ENCODE measurements at places on chromosomes 5 and 9.

DNA sequence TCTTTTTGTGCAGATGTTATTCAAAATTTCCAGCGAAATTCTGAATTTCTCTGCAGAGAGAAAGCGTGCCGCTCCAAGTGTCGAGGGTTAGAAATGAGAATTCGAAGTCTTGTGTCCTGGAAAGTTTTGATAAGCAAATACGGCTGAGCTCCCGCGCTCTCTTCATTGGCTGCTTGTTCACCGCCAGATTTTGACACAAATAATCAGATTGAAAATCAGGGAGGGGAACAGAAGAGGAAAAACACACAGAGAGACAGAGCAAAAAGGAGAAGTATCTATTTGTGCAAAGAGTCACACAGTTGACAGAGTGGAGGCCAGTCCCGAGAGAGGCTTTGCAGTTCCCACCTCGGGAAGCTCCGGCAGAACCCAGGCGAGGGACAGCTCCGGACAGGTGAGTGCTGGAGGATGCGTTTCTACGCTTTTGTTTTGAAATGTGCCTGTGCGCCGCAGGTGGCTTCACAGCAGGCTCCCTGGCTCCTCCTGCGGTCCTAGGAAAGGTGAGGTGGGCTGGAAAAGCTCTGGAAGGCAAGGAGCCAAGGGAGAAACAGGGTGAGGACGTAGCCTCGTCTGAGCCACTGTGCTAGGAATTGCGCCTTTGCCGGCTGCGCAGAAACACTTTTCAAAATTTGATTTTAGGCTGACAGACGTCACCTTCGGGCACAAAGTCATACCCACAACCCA lies at the start of gene GFI1B:
Gene GFI1B, plus strand, starts transcription at position 244 of the 681 bp plus-strand sequence. CDS start 7,985 bp downstream, outside the sequence.
- no peak for DNase-seq

- no peak for DNase-seq
These were observed 61.2 kb downstream of the CMYA5 start for GRCh38 chr5:79750611-79751510.

DNA sequence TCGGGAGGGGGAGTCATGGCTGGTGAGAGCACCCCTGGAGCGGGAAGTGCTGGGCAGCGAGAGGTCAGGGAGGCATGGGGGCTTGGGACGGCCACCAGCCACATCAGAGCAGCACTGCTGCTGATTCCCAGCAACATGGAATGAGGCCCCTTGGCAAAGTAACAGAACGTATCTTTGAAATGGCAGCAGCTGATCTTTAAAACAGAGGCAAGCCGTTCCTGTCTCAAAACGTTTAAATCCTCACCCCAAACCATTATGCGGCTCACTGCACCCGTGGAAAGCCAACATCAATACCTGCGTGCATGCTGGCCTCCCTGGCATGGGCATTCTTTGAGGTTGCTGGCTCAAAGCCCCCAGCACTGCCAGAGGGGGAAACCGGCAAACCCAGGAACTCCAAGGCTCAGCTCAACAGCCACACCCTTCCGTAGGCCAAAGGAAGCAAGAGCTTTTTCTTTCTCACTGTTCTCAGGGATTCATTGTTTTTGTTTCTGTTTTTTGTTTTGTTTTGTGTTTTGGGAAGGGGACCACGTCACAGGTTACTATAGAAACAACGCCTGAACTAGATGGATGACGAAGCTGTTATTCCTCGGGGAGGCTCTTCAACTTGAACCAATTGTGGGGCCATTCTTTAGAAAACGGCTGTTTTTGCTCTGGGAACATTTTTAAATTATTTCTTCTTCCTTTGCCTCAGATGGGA lies 28.1 kb upstream of the OBP2B start:
- no peak for DNase-seq

DNA sequence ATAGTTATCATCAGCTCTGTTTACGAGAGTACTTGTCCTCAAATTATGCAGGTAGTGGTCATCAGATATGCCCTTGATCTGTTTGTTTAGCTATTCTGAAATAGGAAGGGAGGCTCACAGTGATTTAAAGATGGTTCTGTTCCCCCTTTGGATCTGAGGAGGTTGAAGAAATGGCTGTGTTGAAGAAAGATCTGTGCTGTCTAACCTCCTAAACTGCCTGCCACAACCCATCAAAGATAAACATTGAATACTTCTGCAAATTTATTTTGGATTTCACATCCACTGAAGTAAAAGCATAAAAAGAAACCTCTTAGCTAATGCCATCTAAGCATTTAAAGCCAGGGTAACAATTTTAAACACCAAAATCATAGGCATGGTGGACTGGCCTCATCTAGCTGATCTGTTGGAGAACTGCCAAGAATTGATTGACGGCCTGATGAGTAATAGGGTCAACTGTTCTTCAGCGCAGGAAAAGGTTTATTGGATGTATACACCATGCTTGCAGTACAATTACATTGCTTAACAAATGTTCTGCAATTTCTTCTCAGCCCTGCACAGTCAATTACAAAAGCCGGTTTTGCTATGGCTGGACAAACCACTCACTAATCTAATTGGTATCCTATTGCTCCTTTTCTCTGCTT lies 97.6 kb downstream of the SEMA6A start:
- DNase-seq: no peak

DNA sequence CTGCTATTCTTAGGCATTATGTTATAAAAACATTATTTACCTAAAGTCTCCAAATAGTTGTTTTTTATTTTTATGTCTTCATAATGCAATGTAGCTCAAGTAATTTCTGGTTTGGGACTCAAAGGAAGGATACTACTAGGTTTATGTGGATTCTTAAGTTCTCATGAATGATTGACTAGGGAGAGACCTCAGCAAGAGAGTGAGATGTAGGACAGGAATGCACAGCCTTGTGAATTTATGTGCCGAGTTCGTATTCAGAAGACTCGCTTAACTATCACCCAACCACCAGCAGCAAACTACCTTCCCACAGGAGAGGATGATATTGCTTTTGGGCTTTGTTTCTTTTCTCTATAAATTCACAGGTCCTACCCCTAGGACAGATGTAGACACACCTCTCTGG lies 282.9 kb downstream of the ARHGEF28 start:
- DNase-seq: no peak

GRCh38 chr5:29208024-29208423 lies 1985.5 kb upstream of the CDH6 start:
- DNase-seq: no peak

DNA sequence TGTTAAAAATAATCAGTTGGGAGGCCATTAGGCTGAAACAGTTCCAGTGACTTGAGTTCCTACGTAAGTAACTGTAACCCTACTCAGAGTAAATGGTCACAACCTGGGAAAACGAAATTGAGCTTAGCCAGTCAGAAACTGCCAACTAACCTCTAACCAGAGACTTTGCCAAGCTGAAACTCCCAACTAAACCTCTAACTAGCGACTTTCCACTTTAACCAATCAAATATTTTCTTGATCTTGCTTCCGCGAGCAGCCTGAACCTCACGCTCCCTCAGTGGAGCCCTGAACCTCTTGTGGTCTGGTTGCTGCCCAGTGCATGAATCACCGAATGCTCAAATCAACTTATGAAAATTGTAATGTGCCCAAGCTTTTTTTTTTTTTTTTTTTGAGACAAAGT lies 156.2 kb downstream of the MED10 start:
- no peak for DNase-seq

GRCh38 chr5:106680330-106680729 lies 990.4 kb downstream of the EFNA5 start:
- DNase-seq: no peak

GRCh38 chr5:134902071-134902801 lies 2.7 kb upstream of the PCBD2 start:
- no peak for DNase-seq

GRCh38 chr9:112605963-112606699 lies 111.8 kb downstream of the INIP start:
- no peak for DNase-seq

- no peak for DNase-seq
These were observed 87.4 kb downstream of the PSD2 start for GRCh38 chr5:139882961-139883539.

- DNase-seq: no peak
These were observed at the start of gene PRLR for GRCh38 chr5:35230038-35230611. TSS of gene PRLR (minus strand) at chr5:35230487. CDS start at chr5:35089620, 140,867 bp downstream.

DNA sequence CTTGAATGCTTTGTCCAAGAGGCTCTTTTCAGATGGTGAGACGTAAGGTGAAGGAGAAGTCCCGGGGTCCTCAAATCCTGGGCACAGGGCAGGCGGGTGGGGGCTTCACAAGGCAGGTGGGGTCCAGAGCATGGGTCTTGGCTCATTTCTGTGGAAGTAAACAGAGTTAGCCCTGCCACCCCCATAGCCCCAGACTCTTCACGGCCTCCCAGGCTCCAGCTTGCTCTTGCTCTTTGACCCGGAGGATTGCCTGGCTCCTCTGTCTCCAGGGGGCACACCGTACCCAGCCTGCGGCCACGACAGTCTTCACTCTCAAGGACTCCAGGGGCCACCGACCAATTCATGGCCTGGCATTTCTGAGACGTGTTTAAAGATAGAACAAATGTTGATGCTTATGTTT lies 28.8 kb upstream of the POMT1 start:
- no peak for DNase-seq

- no peak for DNase-seq
These were observed 36.5 kb downstream of the PLEKHG4B start for GRCh38 chr5:128446-128845.

DNA sequence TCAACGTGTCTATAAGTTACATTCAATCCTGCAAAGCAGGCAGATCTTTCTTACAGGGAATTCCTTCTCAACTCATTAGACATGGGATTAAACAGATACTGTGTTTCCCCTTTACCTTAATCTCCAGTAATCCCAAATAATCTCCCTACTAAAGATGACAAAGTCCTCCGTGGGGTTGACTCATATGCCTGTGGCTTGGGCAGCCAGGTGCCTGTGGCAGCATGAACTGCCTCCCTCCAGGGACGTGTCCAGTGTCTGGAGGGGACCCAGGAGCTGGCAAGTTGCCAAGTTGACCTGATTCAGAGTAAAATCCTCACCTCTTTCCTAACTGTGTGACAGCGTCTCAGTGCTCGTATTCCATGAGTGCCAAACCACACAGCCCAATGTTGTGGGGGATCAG lies 94.6 kb upstream of the PTCH1 start:
- no peak for DNase-seq

- no peak for DNase-seq
These were observed 323.5 kb upstream of the SLC24A2 start for GRCh38 chr9:20112205-20112783.

- no peak for DNase-seq
These were observed 30.3 kb upstream of the SARDH start for GRCh38 chr9:133768371-133768858.

DNA sequence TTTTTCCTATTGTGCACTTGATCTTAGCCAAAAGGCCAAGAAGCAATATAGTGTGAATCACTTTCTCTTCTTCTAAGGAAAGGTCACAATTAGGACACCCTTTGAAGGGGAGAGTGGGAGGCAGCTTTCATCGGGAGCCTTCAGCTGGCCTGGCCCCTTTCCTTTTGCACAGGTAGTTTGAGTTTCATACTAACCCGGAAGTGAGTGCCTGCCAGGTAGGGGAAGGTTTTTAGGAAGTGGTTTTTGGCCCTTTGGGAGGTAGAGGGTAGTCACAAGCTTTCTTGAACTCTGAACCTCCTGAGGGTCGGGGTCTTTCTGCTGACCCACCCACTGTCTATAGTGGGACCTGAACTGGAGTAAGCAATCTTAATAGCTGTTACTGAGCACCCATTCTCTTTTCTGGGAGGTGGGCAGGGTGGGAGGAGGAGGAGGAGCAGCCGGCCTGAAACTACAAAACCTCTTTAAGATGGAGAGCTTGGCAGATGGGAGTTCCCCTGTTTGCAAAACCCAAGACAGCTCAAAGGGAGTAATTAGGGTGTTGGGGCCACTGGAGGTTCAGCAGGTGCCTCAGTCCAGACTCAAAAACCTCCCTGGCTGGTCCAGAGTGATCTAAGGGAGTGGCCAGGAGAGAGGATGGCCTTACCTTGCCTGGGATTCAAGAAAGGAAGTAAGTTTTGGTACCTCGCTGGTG lies 6.0 kb downstream of the LARP1 start:
- DNase-seq: no peak

- DNase-seq: no peak
These were observed 56.2 kb upstream of the TNPO1 start for GRCh38 chr5:72760259-72760658.

DNA sequence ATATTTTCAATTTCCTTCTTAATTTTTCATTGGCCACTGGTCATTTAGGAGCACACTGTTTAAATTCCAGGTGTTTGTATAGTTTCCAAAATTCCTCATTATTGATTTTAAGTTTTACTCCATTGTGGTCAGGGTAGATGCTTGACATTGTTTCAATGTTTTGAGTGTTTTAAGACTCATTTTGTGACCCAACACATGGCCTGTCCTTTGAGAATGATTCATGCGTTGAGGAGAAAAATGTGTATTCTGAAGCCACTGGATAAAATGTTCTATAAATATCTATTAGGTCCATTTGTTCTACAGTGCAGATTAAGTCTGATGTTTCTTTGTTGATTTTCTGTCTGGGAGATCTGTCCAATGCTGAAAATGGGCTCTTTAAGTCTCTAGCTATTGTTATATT lies 24.4 kb upstream of the FNIP1 start:
- DNase-seq: no peak

GRCh38 chr9:90921104-90921503 lies 119.5 kb downstream of the SYK start:
- DNase-seq: no peak

- no peak for DNase-seq
These were observed 54.9 kb upstream of the OSMR start for GRCh38 chr5:38790891-38791290.

GRCh38 chr5:177194268-177194667 lies 60.7 kb downstream of the NSD1 start:
- DNase-seq: no peak

DNA sequence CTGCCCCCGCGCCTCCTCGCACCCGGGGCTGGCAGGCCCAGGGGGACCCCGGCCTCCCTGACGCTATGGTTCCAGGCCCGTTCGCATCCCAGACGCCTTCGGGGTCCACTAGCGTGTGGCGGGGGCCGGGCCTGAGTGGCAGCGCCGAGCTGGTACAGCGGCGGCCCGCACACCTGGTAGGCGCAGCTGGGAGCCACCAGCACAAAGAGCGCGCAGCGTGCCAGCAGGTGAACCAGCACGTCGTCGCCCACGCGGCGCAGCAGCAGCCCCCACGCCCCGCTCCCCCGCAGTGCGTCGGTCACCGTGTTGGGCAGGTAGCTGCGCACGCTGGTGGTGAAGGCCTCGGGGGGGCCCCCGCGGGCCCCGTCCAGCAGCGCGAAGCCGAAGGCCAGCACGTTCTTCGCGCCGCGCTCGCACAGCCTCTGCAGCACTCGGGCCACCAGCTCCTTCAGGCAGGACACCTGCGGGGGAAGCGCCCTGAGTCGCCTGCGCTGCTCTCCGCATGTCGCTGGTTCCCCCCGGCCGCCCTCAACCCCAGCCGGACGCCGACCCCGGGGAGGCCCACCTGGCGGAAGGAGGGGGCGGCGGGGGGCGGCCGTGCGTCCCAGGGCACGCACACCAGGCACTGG lies 548 bp downstream of the TERT start:
- no peak for DNase-seq

DNA sequence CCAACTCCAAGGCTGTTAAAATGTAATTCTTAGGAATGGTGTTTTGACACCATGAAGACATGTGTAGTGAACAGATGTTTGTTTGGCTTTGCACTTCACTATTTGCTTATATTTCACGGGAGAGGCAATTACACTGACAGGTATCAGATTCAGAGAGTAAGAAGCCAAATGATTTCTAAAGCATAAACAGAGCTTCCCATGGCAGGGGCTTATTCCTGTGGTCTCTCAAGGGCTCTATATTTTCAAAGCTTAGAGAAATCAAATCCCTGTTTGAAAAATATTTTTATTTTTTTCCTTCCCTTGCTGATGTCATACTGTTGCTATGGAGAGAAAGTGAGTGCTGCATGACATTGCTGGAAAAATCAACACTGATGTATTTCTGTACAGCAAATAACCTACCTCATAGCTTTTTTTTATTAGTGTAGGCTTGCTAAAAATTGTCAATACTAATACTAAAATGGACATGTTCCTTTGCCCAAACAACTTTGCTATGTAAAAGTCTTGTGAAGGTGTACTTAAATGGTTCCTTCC lies 161.4 kb downstream of the GIN1 start:
- DNase-seq: no peak
